ENCODE measurements at places on chromosomes 6 and 20.

GRCh38 chr6:45002390-45003105 lies 325.6 kb upstream of the RUNX2 start:
- DNase-seq = no peak

DNA sequence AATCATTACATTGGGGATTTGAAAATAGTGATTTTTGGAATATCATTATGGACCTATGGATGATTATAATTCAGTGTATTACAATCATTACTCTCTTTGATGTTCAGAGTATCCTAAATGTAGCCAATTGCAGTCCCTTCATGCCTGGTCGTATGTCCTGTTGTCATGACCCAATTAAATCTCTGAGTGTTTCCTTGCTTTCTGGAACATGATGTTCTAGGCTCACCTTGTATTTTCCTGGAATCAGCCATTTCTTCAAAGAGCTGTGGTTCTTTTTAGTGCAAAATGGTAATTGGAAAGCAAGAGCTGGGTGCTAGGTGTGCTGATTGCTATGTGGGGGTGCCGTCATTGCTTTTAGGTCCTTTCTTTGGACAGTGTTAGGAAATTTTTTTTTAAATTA lies 100.7 kb upstream of the RNF24 start:
- DNase-seq = no peak

DNA sequence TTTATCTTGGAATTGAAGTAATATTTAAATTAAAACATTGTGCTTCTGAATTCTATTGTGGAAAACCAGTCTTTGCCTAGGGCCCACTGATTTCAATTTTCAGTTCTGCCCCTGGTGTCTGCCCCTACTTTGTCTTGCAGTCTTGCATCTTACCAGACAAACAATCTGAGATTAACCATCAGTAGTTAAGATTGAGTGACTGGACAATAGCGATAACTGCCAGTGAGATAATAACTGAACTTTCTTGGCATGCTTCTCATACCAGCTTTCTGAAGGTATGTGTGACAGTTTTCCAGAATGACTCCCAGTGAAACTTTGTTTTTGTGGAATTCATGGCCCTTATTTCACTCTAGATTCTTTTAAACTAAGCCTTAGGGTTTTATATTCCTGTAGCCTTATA lies 53.5 kb downstream of the KCNQ5 start:
- DNase-seq = no peak

- DNase-seq = no peak
These were observed 23.3 kb downstream of the NAPB start for GRCh38 chr20:23397961-23398360.

DNA sequence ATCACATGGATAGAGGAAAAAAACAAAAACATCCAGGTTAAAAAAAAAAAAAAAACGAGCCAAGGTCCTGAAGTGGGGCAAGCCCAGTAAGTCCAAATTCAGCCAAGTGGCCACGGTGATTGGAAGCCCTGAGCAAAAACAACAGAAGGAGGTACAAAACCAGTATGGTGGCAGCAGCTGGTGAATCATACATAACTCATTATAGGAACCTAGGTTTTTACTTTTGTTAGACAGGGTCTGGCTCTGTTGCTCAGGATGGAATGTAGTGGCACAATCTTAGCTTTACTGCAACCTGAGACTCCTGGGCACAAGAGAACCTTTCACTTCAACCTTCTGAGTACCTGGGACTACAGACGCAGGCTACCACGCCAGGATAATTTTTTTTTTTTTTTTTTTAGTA lies 22.7 kb upstream of the MYB start:
- DNase-seq = no peak

DNA sequence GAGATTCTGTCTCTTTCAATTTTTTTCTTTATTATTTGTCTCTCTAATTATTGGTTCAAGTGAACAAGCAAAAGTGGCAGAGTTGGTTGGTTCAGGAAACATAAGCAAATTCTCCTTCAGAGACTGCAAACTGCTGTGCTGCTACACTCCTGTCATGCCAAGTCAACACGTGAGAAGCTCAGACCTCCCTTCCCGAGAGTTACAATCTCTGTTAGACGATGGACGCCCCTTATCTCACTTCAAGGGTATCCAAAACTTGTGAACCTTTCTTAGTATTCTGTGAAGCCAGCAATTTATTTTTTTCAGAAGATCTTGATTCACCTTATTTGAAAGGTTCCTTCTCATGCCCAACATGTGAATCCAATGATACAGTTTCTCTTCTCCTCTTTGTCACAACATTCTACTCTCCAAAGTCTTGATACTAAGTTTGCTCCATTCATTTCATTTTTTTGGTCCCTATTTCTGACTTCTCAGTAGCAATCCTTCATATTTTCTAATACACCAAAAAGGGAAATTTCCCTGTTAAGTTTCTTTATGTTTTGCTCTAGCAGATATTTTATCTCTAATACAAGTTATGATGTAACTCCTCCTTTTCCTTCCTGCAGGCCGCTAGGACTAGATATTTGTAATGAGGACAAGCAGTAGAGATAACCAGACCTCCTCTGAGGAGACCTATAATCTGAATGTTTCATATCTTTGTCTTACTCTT lies 448.8 kb upstream of the CITED2 start:
- DNase-seq = no peak

Data from type B pancreatic cell (in vitro differentiated cells).